ENCODE measurements at places on chromosomes 1 and 21.
A peak's percentile ranks its signal among the peaks of the same experiment; 100 is the strongest.

DNA sequence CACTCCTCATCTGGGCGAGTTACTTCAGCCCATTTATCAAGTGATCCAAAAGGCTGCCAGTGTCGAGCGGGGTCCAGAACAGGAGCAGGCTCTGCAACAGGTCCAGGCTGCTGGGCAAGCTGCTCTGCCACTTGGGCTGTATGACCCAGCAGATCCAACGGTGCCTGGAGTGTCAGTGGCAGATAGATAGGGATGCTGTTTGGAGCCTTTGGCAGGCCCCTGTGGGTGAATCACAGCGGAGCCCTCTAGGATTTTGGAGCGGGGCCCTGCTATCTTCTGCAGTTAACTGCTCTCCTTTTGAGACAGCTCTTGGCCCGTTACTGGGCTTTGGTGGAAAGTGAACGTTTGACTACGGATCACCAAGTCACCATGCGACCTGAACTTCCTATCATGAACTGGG, 7.5 kb downstream of the MMEL1 start:
- DNase-seq, result no peak

GRCh38 chr1:55542901-55543504, 327.8 kb upstream of the USP24 start:
- no peak for DNase-seq

DNA sequence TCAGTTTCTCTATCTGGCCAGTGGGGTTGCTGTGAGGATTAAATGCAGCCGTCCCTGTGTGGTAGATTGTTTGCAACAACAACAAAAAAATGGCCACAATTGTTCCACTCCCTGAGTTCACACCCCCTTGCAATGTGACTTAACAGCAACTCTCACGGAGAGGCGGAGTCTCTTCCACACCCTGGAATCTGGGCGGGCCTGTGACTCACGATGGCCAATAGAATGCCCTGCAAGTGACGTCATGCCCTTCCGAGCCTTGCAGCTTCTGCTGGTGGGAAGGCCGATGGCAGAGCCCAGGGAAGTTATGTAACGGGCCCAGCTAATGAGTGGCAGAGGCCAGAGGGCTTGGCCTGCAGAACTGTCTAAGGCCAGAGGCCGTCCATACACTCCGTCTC, 87.9 kb downstream of the RIPK4 start:
- peak; percentile 82 for DNase-seq

GRCh38 chr1:198936371-198937083, 297.7 kb downstream of the PTPRC start:
- DNase-seq, result peak; percentile 43
